ENCODE measurements at places on chromosomes 4 and X.

DNA sequence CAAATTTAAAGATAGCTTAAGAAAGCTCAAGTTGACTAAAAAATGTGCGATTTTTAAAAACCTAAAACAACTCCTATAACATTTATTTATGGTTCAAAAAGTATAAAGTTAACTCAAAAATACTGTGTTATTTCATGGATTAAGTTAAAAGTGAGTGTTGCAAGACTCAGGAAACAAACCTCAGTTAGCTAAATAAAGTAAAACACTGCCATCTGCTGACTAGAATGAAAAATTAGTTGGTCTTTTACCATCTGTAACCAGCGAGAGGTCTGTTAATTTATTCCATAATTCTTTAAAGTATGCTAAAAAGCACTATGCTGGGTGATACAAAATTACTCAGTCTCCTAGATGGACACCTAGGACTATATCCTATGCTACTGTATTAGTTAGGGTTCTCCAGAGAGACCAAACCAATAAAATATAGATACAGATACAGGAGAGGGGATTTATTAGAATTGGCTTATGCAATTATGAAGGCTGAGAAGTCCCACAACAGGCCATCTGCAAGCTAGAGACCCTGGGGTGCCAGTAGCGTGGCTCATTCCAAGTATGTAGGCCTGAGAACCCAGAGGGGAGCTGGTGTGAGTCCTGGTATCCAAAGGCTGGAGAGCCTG, 4.9 kb upstream of the WDFY3 start:
- no peak for DNase-seq

DNA sequence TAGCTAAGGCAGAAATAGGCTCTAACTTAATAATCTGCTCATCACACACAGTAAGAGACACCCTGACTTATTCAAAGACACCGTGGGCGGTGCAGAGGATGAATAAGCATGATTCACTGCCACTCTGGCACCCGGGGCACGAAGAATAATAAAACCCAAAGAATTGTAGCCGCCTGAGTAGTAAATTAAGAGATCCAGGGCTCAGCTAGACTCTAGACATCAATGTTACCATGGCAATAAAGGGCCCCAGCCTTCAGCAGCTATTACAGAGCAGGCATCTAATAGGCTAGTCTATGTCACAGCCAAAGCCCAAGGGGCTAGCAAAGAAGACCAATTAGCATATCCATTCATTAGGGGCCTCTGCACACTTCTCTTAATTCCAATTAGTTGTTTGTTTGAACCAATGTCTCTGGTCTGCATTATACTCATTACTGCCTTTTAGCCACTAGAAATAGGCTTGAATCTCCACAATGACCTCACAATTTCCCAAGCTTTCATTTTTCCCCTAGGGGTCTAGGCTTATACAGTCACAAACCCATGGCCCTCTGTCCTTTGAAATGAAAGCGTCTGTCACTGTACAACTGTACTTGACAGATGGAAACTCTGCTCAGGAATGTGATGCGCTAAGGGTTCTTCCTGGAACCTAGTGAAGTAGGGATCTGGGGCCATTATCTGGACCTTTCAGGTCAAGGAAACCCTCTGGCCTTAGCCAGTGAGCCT, 3.0 kb upstream of the ATP1B4 start:
- peak; percentile 23 for DNase-seq

- no peak for DNase-seq
These were observed 771.7 kb upstream of the PCDH7 start for GRCh38 chr4:29948451-29948850.

DNA sequence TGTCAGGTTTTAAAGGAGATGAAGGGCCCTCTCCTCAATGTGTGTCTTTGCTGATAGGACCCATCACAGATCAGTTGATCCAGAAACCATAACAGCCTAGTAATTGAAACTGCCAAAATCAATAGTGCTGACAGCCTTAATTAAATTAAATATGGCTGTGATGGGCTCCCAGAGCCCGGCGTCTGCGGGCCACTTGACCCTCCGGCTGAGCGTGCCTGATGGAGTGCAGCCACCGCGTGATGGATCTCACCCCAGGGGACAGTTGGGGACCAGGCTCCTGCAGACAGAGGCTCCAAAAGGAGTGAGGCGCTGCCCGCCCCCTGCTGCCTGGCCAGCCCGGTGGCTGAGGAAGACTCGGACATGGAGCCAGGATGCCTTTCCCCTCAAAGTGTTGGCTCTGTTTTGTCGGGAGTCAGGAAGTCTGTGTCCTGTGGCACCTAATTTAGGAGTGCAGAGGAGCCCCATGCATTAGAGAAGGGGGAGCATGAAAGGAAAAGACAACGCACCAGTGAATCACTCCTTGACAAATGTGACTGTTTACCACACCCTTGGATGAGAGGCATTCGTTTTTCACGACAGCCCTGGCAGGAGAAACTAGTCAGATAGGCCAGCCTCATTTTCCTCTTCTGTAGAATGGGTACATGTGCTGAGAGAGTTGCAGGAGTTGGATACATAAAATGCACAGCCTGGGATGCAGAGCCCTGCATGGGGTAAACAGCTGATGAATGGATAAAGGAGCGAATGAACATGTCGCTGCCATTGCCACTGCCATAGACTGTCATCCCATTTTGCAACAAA, 40.9 kb upstream of the MSX1 start:
- DNase-seq: no peak

- DNase-seq: no peak
These were observed 403 bp downstream of the SGCB start for GRCh38 chr4:52037689-52038102.

GRCh38 chrX:69218407-69218997, 53.2 kb upstream of the PJA1 start:
- no peak for DNase-seq

DNA sequence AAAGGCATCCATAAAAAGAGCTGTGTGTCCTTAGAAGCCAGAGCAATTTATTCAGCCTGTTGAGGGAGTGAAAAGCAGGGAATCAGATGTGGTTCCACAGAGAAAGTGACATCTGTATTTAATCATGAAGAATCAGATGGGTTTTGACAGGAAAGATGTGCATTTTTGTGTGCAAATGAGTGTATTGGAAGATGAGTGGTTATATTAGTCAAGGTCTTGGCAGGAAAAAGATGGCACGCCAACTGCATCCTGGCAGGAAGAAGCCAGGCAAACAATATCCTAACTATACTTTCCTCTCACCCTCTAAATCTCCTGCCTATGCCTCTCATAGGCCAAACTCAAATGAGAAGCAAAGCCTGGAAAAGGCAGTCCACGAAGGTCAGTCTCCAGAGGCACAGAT, 59.1 kb downstream of the SCFD2 start:
- no peak for DNase-seq

GRCh38 chrX:13109817-13110216, 65.4 kb upstream of the FAM9C start:
- DNase-seq: no peak

GRCh38 chr4:71711044-71711984, 72.6 kb downstream of the GC start:
- DNase-seq: no peak

DNA sequence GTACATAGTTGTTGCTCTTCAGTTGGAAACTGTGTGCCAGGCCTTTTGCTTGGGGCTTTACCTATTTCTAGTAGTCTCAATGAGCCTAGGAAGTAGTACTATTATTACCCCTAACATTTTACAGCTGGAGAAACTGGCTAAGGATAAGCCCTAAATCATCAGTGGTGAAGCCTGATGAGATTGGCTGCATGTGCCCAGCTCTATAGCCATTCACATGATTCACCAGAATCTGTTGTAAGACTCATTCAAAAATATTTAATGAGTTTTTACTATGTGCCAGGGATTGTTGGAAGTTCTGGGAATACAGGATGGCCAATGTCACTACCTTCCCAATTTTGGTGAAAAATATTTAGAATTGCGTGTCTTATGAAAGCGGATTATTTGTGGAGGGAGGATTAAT, 2.8 kb downstream of the KIT start:
- no peak for DNase-seq

DNA sequence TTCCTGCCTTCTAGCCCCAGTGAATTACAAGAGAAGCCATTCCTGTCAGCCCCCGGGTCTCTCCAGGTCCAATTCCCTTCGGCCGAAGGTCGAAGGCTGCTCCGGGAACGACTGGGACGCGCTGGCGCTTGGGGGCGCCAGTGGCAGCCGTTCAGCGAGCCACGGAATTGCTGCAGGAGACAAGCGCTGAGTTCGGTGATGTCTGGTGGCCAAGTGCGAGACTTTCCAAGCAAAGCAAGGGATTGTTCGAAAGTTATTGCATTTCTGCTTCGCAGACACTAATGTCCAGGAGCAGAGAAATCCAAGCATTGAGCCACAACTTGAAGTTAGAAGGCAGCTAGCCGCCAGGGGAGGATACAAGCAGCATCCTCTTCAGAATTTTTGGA, 1.1 kb upstream of the DKK2 start:
- no peak for DNase-seq

DNA sequence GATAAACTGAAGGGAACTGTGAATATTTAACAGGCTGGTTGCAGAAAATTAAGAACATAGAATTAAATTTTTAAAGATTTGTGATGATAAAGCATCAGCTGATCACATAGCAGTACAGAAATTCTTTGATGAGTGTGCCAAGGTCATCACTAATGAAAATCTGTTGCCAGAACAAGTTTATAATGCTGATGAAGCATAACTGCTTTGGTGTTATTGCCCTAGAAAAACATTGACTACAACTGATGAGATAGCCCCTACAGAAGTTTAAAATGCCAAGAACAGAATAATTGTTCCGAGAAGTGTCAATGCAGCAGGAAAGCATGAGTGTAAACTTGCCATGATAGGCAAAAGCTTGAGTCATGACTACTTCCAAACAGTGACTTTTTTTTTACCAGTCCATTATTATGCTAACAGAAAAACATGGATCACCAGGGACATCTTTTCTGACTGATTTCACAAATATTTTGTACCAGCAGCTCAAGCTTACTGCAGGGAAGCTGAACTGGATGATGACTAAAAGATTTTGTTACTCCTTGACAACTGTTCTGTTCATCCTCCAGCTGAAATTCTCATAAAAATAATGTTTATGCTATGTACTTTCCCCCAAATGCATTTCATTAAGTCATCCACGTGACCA, 1136.6 kb downstream of the FAT4 start:
- DNase-seq: no peak

DNA sequence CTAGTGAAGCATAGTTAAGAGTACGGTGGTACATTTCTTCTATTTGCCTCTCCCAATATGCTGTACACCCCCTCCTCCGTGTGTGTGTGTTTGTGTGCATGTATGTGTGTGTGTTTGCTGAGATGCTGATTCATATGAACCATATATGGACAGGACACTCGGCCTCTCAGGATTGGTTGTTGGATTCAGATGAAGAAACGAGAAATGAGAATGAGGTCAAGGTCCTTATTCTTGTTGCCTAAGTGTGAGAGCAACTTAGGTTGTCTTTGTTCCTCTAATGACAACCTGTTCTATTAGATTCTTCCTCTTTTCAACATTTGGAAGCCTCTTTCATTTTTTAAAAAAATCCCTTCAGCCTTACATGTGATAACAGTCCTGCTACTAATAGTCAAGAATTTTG, 1387.6 kb downstream of the STIM2 start:
- DNase-seq: no peak

DNA sequence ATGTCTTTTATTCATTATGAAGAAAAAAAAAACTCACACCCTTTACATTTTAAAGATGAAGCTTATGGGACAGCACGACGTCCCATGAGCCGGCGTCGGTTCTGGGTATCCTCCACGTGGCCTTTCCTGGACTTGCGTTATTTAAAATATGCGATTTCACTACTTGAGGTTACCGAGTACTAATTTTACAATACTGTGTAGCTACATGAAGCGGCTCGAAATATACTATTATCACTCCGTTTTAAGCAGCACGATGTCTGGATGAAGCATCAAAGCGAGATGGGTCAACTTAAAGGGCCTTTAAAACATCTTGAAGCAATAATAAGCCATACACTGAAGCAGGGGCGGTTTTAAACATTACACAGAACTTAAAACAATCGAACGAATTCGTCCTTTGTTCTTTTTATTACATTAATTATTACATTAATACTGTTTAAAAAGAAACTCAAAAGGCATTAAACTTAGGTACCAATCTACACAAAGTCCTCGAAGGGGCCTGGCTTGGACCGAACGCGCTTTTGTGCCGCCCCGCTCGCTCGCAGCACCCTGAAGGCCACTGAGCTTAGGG, 1.4 kb upstream of the KLF3 start:
- no peak for DNase-seq

- no peak for DNase-seq
These were observed 279.1 kb downstream of the ANK2 start for GRCh38 chr4:113328514-113328913.

- DNase-seq: no peak
These were observed 14.9 kb downstream of the FLNA start for GRCh38 chrX:154359362-154360154.

DNA sequence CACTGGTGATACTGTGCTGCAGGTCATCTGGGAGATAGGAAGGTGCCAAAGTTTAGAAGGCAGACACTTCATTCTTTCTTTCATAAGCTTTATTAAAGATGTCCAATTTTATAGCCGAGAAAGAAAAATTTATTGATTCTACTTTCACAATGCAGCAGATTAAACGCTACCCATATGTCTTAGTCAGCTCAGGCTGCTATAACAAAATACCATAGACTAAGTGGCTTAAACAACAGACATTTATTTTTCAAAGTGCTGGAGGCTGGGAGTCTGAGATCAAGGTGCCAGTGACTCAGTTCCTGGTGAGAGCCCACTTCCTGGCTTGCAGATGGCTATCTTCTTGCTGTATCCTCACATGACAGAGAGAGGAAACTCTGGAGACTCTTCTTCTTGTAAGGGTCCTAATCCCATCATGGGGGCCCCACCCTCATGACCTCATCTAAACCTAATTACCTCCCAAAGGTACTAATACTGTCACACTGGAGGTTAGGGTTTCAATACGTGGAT, 33.4 kb upstream of the KLHL34 start:
- no peak for DNase-seq

- DNase-seq: no peak
These were observed 37.1 kb downstream of the FAM133A start for GRCh38 chrX:93711076-93711475.

DNA sequence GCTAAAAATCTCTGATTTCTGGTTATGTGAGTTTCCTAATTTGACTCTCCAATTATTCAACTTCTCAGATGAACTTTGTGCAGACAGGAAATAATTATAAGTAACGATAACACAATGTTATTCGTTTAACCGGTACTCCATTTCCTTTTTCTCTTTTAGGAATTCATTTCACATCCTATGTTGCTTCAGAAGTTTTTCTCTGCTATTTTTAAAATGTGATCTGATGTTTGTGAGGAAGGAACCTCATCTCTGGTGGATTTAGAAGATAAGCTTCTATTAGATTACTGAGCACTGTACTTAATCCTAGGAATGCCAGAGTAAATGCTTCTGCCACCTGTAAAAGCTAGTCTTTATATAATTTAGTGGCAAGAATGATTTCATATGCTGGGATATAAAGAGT, 116.0 kb upstream of the ETNPPL start:
- DNase-seq: no peak

DNA sequence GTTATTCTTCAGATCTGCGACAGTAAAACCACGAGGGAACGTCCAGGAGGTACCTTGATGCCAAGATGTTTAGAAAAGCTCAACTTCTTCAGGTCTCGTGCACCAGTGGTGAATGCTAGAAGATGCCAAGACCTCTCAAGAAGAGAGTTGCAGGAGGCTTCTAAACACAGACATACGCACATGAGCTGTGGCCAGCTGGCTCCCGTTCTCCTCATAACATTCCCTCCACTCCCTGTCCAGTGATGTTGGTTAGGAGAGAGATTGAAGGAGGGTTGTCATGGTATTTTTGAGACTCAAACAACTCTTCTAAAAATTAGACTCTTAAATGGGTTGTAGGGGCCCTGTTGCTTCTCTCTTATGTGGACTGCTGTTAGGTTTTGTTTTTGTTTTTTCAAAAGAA, 184.3 kb downstream of the QDPR start:
- DNase-seq: no peak

GRCh38 chr4:112894951-112895350, 154.5 kb upstream of the ANK2 start:
- no peak for DNase-seq

All from activated T-cell treated with anti-CD3 and anti-CD28 coated beads for 24 hours (primary cell).